ENCODE measurements at places on chromosomes 16 and 17.
A peak's percentile ranks its signal among the peaks of the same experiment; 100 is the strongest.

GRCh38 chr17:11023639-11024479 lies 186.0 kb upstream of the PIRT start:
- no peak for DNase-seq
- no peaks in the 10 kb centered on the region for H3K4me1 ChIP-seq
- no peaks in the 10 kb centered on the region for H3K27me3 ChIP-seq
- H3K36me3 ChIP-seq = no peaks in the 10 kb centered on the region
- no peak overlapping the region for H3K4me3 ChIP-seq

- H3K27me3 ChIP-seq = no peaks in the 10 kb centered on the region
- H3K4me3 ChIP-seq = no peak overlapping the region
- DNase-seq = no peak
- no peaks in the 10 kb centered on the region for H3K4me1 ChIP-seq
- peaks cover 90% of the 10 kb centered on the region for H3K36me3 ChIP-seq
- H3K27ac ChIP-seq = no peak overlapping the region
Observed at GRCh38 chr17:17227608-17228520, 9.1 kb downstream of the FLCN start.

GRCh38 chr17:48060249-48060648 lies 12.1 kb downstream of the NFE2L1 start:
- H3K4me1 ChIP-seq = peaks cover 7% of the 10 kb centered on the region
- no peak for DNase-seq
- H3K27me3 ChIP-seq = no peaks in the 10 kb centered on the region
- H3K36me3 ChIP-seq = peaks cover 95% of the 10 kb centered on the region

GRCh38 chr17:57142925-57143324 lies 57.9 kb downstream of the AKAP1 start:
- no peaks in the 10 kb centered on the region for H3K4me1 ChIP-seq
- no peak for DNase-seq
- peaks cover 11% of the 10 kb centered on the region for H3K27me3 ChIP-seq

GRCh38 chr16:642189-643049 lies 791 bp downstream of the MCRIP2 start:
- no peak for DNase-seq
- no peaks in the 10 kb centered on the region for H3K36me3 ChIP-seq
- H3K4me3 ChIP-seq = peak overlapping the region; percentile 56
- H3K27ac ChIP-seq = no peak overlapping the region
- H3K4me1 ChIP-seq = peaks cover 15% of the 10 kb centered on the region

- DNase-seq = no peak
- H3K36me3 ChIP-seq = no peaks in the 10 kb centered on the region
- H3K4me1 ChIP-seq = no peaks in the 10 kb centered on the region
- peaks cover 19% of the 10 kb centered on the region for H3K27me3 ChIP-seq
- no peak within 1 kb of the TSS for H3K27ac ChIP-seq
Observed at GRCh38 chr17:2796164-2797125, at the start of gene RAP1GAP2. TSS of gene RAP1GAP2 (plus strand) at chr17:2796438. CDS start at chr17:2796528, 90 bp downstream.

DNA sequence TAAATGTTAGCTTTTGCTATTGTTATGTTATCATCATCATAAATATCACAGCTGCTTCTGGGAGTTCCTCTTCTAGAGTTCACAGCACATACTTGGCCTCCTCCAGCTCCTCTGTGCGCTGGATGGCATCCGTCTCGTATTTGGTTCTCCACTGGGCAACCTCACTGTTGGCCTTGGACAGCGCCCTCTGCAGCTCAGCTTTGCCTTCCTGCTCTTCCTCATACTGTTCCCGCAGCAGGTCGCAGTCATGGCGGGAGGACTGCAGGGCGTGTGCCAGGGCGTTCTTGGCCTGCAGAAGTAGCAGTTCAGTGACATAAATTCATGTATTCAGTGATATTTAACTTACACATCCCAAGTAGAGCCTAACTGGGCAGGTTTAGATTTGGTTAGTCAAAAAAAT lies 23.4 kb downstream of the MYH8 start:
- H3K4me1 ChIP-seq = no peaks in the 10 kb centered on the region
- no peak overlapping the region for H3K27ac ChIP-seq
- no peaks in the 10 kb centered on the region for H3K27me3 ChIP-seq
- no peak for DNase-seq
- H3K4me3 ChIP-seq = no peak overlapping the region

- H3K4me1 ChIP-seq = no peaks in the 10 kb centered on the region
- no peak overlapping the region for H3K27ac ChIP-seq
- H3K27me3 ChIP-seq = no peaks in the 10 kb centered on the region
- H3K36me3 ChIP-seq = no peaks in the 10 kb centered on the region
- no peak for DNase-seq
Observed at GRCh38 chr16:65793781-65794180, 572.7 kb upstream of the CDH5 start.

DNA sequence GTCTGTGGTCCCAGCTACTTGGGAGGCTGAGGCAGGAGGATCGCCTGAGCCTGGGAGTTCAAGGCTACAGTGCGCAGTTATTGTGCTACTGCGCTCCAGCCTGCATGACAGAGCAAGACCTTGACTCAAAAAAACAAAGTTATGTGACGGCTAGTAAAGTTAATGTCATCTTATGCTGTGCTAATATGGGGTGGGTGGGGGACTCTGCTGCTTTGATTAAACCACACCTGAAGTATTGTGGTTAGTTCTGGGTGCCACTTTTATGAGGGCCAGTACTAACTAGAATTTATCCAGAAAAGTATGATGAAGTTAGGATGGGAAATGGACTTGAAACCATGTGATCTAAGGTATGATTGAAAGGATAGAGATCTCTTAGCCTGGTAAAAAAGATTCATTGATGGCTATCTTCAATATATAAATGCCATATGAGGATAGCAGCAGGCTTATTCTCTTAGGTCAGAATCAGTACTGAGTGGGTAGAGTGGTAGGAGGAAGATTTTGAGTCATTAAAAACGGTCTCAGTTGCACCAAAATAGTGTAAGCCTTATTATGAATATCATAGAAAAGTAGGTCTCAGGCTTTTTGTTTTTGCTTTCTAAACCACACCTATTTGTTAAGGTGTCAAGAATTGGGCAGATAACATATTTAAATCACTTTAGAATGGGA lies 5.6 kb downstream of the WSB1 start:
- H3K27ac ChIP-seq = no peak overlapping the region
- peaks cover 38% of the 10 kb centered on the region for H3K36me3 ChIP-seq
- no peaks in the 10 kb centered on the region for H3K27me3 ChIP-seq
- H3K4me1 ChIP-seq = peaks cover 5% of the 10 kb centered on the region

DNA sequence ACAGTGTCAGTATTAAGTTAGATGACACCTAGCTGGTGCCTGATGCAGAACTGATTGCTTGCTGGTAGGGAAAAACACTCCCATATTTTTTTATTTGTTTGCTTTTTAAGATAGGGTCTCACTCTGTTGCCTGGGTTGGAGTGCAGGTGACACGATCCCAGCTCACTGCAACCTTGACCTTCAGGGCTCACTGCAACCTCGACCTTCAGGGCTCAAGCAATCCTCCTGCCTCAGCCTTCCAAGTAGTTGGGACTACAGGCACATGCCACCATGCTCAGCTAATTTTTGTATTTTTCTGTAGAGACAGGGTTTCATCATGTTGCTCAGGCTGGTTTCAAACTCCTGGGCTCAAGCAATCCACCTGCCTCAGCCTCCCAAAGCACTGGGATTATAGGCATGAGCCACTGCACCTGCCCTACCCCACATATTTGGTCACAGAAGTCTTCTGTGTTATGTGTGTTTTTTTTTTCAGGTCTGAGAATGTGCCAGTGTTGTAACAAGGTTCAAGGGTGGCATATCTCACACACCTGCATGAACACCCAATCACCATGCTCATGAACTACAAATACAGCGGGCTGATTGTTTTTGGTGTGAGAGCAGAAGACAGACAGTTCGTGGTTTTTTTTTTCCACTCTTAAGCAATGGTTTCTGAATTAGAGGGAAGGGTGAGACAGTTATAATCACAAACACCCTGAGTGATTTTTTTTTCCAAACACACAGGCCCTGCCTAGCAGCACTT lies 22.8 kb downstream of the SPAG9 start:
- H3K27me3 ChIP-seq = no peaks in the 10 kb centered on the region
- DNase-seq = no peak
- H3K4me3 ChIP-seq = no peak overlapping the region
- H3K36me3 ChIP-seq = peaks cover 21% of the 10 kb centered on the region
- H3K27ac ChIP-seq = no peak overlapping the region
- peaks cover 5% of the 10 kb centered on the region for H3K4me1 ChIP-seq

- H3K27me3 ChIP-seq = no peaks in the 10 kb centered on the region
- H3K36me3 ChIP-seq = no peaks in the 10 kb centered on the region
- peaks cover 16% of the 10 kb centered on the region for H3K4me1 ChIP-seq
- no peak for DNase-seq
- no peak overlapping the region for H3K27ac ChIP-seq
- H3K4me3 ChIP-seq = no peak overlapping the region
Observed at GRCh38 chr17:81022344-81022676, 12.6 kb upstream of the BAIAP2 start.
